ENCODE measurements at places on chromosomes 7 and 10.

GRCh38 chr10:34730726-34731125, 84.4 kb downstream of the PARD3 start:
- no peak for DNase-seq

DNA sequence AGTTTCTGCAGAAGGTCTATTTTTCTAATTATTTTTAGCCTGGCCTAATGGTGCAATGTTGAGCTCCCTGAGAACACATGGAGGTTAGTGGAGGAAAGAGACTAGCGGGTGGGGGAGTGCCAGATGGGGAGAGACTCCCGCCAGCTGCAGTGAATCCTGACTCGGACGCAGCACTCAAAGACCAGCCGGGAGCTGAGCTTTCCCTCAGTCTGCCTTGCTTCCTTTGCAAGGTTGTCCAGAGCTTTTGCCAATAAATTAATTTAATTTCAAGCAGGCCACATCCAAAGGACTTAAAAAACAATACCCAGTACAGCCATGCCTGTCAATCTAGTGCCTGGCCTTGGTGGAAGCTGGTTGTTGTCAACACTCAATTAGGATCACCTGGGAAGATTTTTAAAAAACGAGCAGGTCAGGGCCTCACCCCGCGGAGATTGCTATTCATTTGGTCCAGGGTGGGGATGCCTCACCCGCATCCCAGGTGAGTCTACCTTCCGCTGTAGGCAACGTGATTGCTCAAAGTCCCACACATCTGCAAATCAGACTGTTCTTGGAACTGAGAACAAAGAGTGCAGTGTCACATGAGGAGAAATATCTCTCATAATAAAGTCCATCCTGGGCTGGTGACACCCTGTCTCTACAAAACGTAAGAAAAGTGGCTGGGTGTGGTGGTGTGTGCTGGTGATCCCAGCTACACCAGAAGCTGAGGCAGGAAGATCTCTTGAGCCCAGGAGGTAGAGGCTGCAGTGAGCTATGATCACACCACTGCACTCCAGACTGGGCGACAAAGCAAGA, 4.0 kb downstream of the CLRN3 start:
- DNase-seq: no peak

- DNase-seq: no peak
Observed at GRCh38 chr7:108196004-108196403, 65.8 kb upstream of the LAMB4 start.

DNA sequence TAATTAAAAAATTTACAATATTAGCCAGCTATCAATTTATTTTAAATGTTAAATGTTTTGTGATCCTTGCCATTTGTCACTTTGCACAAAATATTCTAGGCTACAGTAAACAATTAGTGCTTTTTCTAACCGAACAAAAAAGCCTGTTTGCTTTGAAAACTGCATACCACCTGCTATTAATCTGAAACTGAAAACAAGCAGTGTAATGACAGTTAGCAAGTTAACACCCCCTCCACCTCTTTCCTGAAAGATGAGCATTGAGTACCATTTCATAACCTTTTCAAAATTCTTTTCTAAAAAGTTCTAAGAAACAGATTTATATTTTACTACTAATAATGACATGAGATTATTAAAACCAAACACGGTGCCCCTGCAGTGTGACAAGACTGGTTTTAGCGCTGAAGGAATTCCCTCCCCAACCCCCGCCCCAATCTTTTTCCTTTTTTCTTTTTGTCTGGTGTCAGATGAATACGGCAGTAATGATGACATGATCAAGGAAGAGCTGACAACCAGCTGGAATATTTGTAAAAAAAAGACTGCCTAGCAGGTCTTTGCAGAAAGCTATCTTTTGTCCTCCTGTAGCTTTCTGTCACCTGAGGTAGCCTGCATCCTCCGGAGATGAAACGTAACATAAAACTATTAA, 175.6 kb downstream of the CHCHD3 start:
- no peak for DNase-seq

DNA sequence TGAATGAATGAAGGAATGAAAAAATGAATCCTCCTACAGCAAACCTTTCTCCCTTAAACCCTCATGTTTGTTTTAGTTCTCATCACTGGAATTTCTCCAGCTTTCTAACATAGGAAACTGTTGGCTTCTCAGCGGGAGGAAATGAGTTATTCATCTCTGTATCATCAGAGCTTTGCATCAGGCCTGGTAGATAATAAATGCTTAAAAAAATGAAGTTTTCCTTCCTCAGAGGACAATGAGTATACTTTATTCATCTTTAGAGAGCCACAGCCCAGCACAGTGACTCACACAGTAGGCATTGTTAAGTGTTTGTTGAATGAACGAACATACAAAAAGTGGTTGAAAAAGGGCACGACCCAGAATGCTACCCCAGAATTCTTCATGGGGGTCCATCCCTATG, 62.6 kb downstream of the COL13A1 start:
- no peak for DNase-seq

- no peak for DNase-seq
Observed at GRCh38 chr10:117534321-117535297, 7.9 kb upstream of the EMX2 start.
